ENCODE measurements at places on chromosomes 12 and 14.

DNA sequence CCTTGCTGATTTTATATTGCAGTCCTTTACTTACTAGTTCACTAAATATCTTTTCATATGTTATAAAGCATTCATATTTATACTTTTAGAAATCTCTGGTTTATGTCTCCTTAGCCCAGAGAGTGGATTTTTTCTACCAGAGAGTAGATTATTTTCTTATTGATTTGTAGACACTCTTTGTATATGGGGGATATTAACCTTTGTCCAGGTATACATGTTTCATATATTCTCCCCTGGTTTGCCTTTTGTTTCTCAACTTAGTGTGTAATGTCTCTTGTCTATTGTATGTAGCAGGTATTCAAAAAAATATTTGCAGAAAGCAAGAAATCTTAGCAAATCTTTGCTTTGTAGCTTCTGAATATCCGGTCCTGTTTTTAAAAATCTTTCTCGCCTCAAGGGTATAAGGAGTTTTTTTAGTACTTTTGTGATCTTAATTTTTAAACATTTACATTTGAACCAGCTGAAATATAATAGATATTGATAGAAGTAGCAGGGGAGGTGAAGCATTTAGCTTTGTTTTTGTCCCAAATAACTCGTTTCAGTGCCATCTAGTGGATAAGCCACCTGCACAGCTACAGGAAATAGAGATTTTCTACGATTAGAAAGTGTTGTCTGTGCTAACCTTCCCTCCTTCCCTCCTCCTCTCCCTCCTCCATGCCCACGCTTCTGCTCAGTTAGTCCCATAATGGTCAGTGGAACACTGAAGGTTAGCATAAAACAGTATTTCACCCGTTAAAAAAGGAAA is 97.0 kb downstream of the PHETA1 start:
- no peak overlapping the region for H3K27ac ChIP-seq
- no peaks in the 10 kb centered on the region for H3K27me3 ChIP-seq
- no peak for DNase-seq
- no peaks in the 10 kb centered on the region for H3K36me3 ChIP-seq

DNA sequence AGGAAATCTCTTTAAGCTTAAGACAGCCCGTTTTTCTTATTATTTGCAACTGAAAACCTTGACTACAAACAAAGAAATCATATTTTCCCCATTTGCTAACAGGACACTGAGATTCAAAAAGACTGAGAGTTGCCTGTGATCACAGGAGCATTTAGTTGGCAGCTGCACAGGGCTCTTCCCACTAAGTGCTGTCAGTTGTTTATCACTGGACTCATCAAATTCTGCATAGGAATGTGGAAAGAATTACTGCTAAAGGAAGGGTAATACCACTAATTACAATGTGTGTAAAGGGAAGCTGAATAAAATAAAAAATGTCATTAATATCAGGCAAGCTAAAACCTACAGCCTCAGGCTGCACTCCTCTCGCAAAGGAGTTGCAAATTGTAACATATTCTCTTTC is 226.4 kb downstream of the NELL2 start:
- no peaks in the 10 kb centered on the region for H3K36me3 ChIP-seq
- no peak overlapping the region for H3K4me3 ChIP-seq
- no peaks in the 10 kb centered on the region for H3K4me1 ChIP-seq
- DNase-seq = no peak
- no peak overlapping the region for H3K27ac ChIP-seq

DNA sequence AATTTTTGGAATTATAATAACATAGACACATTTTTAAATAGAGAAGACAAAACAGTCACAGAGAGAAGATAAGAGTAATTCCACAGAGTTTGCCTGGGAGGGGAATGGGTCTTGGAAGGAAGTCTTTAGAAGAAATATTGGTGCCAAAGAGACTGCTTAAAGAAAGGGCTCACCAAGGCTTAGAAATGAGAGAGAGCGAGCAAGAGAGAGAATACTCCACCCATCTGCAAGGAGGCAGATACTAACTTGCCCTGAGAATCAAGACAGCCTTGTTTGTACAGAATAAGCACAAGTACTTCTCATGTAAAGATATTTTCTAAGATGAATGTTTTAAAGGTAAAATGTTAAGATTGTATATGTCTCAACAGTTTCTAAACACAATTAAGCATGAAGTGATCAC is 165.5 kb downstream of the SLC38A4 start:
- no peak for DNase-seq
- H3K4me1 ChIP-seq = peaks cover 6% of the 10 kb centered on the region
- H3K4me3 ChIP-seq = no peak overlapping the region
- no peaks in the 10 kb centered on the region for H3K27me3 ChIP-seq

- no peaks in the 10 kb centered on the region for H3K27me3 ChIP-seq
- H3K27ac ChIP-seq = no peak overlapping the region
- H3K4me1 ChIP-seq = peaks cover 7% of the 10 kb centered on the region
- H3K36me3 ChIP-seq = no peaks in the 10 kb centered on the region
Observed at GRCh38 chr14:89481196-89481595, 64.2 kb upstream of the FOXN3 start.

DNA sequence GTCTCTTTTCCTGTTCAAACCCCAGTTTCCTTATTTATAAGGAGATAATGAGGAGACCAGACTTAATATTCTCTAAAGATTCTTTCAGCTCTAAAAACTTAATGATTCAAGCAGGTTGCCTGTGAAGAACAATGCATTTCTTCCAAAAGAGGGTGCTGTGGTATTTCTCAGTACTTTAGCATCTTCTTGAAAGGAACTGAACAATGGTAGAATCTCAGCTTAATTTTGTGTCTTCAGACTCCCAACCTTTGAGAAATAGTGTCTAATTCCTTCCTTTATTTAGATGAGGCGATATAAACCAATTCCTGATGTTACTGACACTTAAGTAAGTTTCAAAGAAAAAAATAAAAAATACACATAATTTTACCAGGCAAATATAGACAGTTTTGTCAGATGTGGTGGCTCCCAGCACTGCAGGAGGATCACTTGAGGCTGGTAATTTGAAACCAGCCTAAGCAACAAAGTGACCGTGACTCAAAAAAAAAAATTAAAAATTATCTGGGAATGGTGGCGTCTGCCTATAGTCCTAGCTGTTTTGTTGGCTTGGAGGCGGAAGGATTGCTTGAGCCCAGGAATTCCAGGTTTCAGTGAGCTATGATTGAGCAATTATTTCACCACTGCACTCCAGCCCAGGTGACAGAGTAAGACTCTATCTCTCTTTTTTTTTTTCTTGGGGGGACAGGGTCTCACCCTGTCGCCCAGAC is 76.9 kb upstream of the PSMA6 start:
- H3K36me3 ChIP-seq = peaks cover 2% of the 10 kb centered on the region
- no peak overlapping the region for H3K4me3 ChIP-seq
- no peaks in the 10 kb centered on the region for H3K4me1 ChIP-seq
- H3K27ac ChIP-seq = no peak overlapping the region
- no peak for DNase-seq

DNA sequence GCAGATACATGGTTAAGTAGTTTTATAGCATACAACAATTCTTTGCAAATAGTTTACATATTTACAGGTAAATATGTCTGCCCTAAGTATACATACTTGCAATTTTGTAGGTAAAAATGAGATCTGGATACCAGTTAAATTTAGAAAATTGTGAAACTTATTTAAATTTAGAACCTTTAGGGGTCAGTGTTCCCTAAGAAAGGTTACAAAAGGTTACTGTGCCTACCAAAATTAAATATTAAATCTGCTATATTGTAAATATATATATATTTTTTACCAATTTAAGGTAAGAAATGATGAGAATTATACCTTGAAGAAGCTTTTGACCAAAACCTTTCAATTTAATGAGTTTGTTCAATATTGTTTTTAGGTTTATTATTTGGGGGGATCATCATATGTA is 54.0 kb downstream of the MIPOL1 start:
- H3K36me3 ChIP-seq = no peaks in the 10 kb centered on the region
- no peaks in the 10 kb centered on the region for H3K4me1 ChIP-seq
- H3K27ac ChIP-seq = no peak overlapping the region
- DNase-seq = no peak

- H3K27me3 ChIP-seq = no peaks in the 10 kb centered on the region
- peaks cover 1% of the 10 kb centered on the region for H3K36me3 ChIP-seq
- peak; percentile 94 for DNase-seq
- peaks cover 9% of the 10 kb centered on the region for H3K4me1 ChIP-seq
- no peak overlapping the region for H3K4me3 ChIP-seq
Observed at GRCh38 chr12:62793256-62794217, 141.4 kb downstream of the PPM1H start.

DNA sequence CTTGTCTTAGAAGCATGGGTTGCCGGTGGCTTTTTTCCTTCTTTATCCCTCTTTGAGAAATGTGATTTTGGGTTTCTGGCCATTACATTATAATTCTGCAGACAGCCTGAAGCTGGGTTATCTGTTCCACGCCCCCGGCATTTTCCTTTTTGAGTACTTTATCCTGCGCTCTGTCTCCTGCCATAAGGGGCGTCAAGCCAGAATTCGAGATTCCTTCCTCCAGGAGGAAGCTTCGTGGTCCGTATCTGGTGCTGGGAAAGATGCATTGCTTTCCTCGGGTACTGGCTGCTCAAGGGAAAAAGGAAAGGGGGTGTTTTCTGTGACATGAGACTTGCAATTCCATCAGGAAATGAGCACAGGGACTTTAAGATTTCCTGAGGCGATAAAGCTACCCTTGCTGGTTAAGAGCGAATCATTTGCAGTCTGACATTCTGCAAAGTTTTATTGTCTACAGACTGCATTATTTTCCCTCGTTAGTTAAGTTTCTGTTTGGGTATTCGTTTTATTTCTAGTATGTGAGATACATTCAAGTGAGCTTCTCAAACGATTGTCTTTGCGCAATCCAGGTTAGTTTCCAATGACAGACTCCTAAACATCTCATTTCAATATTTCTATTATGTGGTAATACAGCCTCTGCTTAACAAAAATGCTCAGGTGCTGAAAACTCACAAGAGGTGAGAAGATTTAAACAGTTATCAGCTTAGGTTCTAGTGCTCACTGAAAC is 694 bp downstream of the AKAP5 start:
- H3K36me3 ChIP-seq = no peaks in the 10 kb centered on the region
- H3K27ac ChIP-seq = peak overlapping the region; percentile 67
- H3K27me3 ChIP-seq = no peaks in the 10 kb centered on the region
- peak overlapping the region; percentile 93 for H3K4me3 ChIP-seq
- no peak for DNase-seq
- H3K4me1 ChIP-seq = no peaks in the 10 kb centered on the region

DNA sequence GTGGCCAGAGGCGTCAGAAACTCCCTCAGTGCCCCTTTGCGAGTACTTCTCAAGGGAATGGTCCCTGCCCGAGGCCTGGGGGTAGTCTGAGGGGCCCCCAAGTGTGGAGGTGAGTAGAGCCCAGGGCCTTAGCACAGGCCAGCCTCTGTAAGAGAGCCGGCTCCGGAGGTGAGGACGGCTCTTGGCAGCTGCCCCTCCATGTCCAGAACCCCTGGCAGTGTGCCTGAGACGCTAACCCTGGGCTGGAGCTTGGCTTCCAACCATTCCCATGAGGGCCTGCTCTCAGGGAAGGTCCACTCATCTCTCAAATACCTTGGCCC is 61.7 kb downstream of the PRMT8 start:
- no peaks in the 10 kb centered on the region for H3K36me3 ChIP-seq
- H3K4me3 ChIP-seq = no peak overlapping the region
- H3K27me3 ChIP-seq = no peaks in the 10 kb centered on the region
- H3K4me1 ChIP-seq = no peaks in the 10 kb centered on the region

- H3K27me3 ChIP-seq = no peaks in the 10 kb centered on the region
- H3K4me1 ChIP-seq = no peaks in the 10 kb centered on the region
- H3K27ac ChIP-seq = no peak overlapping the region
- no peaks in the 10 kb centered on the region for H3K36me3 ChIP-seq
- H3K4me3 ChIP-seq = no peak overlapping the region
- peak; percentile 31 for DNase-seq
Observed at GRCh38 chr12:34602213-34602940, 580.1 kb downstream of the ALG10 start.

DNA sequence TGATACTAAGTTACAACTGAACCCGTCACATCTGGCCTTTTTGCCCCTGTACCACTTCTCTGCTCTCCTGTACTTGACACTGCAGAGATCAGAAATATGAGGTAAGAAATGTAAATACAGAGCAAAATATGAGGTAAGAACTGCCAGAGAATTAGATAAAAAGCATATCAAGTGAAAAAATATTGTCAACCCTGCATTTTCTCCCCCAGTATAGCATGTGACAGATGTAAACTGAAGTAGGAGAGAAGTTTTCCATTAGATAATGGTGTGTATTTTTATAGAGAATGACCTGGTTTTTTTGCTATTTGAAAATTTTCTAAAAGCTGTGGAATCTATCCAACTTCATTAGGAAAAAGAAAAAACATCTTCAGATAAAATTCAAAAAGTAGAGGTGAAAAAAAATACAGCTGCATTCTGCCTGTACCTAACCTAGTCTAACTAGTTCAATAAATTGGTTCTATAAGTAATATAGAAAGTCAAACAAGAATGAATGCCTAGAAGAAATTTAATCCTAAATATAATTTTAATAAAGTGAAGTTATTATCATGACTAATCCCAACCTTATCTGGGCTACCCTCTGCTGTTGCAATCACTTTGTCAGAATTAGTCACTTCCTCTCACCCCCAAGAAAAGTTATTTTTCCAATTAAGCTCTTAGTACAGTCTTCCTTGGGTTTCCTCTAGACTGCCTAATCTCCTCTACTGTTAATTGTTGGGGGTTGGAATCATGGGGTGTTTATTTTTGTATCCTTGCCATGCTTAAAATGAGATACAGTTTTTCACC is 210.0 kb downstream of the RASSF9 start:
- no peak for DNase-seq
- no peaks in the 10 kb centered on the region for H3K36me3 ChIP-seq

- H3K36me3 ChIP-seq = no peaks in the 10 kb centered on the region
- H3K27me3 ChIP-seq = no peaks in the 10 kb centered on the region
- no peaks in the 10 kb centered on the region for H3K4me1 ChIP-seq
- H3K4me3 ChIP-seq = no peak overlapping the region
- no peak overlapping the region for H3K27ac ChIP-seq
Observed at GRCh38 chr12:130970165-130970907, 16.6 kb downstream of the ADGRD1 start.

GRCh38 chr14:22531451-22532344 is 57.3 kb downstream of the DAD1 start:
- DNase-seq = no peak
- H3K36me3 ChIP-seq = no peaks in the 10 kb centered on the region
- H3K27me3 ChIP-seq = no peaks in the 10 kb centered on the region
- peaks cover 6% of the 10 kb centered on the region for H3K4me1 ChIP-seq

DNA sequence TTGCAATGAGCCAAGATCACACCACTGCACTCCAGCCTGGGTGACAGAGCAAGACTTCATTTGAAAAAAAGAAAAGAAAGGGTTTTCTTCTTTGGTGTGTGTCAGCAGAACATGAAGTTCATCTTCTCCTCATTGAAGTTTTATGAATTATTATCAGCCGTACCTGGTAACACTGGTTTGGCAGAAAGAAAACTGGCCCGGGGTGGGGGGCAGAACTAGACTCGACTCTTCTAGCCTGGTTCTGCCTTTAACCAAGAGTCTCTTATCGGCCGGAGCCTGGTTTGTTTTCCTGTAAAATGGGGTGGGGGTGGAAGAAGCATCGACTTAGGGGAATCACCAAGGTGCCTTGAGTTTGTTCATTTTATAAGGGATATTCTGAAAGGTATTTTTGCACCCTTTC is 64.1 kb downstream of the TECPR2 start:
- peaks cover 4% of the 10 kb centered on the region for H3K36me3 ChIP-seq
- H3K4me1 ChIP-seq = no peaks in the 10 kb centered on the region
- peak; percentile 24 for DNase-seq
- H3K4me3 ChIP-seq = no peak overlapping the region
- no peaks in the 10 kb centered on the region for H3K27me3 ChIP-seq
- H3K27ac ChIP-seq = no peak overlapping the region

- H3K27ac ChIP-seq = no peak overlapping the region
- DNase-seq = no peak
- peaks cover 2% of the 10 kb centered on the region for H3K27me3 ChIP-seq
- H3K4me3 ChIP-seq = no peak overlapping the region
Observed at GRCh38 chr12:126219139-126219538, 1153.9 kb downstream of the AACS start.

Data from aorta (tissue), 5 donors.